ENCODE measurements at places on chromosomes 2 and 18.

DNA sequence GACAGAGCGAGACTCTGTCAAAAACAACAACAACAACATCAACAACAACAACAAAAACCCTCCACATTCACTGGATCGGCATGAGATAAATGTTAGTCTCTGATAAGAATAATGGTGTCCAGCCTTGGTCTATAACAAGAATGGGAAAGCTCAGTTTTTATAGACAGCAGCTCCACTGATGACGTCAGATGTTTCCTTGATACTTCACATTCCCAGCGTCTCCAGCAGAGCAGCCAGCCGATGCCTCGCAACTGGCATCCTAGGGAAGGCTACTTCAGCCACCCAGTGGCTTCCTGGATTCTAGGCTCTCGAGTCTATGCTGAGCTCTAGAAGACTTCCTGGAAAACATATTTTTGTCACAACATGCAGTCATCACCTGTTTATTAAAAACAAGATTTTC lies 271.4 kb upstream of the SMIM21 start:
- no peak for DNase-seq

GRCh38 chr2:149307014-149307413 lies 23.4 kb upstream of the LYPD6 start:
- DNase-seq: no peak

DNA sequence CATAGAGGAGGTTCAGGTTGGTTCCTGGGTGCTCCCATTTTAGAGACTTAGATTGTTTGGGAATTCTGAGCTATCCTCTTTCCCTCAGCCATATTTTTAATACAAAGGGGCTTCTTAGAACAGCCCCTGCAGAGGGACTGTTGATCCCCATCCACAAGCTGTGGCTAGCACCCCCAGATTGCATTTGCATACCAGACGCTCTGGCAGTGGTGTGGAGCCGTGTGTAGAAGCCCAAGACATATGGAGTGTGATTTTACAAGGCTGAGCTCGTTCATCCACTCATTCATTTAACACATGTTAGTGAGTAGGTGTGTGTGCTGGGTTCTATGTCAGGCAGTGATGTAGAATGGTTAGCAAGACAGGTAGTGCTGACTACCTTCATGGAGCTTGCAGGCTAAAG lies 166.7 kb upstream of the BOD1L2 start:
- DNase-seq: no peak

DNA sequence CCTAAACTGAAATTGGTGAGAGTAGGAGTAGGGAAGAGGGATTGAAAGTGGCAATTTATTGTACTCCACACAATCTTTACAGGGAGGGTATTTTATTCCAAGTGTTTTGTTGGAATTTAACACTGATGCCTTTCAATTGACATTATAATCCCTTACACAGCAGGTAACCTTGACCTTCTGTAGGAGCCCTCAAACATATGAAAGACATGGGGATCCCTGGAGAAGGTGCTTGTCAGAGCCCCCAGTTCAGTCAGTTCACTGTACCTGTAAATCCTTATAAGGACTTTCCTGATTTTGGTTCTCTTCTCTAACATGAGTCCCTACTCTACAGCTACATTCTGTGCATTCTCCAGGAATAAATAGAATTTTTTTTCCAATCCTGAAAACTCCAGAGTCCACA lies 384.9 kb upstream of the NRP2 start:
- DNase-seq: no peak

DNA sequence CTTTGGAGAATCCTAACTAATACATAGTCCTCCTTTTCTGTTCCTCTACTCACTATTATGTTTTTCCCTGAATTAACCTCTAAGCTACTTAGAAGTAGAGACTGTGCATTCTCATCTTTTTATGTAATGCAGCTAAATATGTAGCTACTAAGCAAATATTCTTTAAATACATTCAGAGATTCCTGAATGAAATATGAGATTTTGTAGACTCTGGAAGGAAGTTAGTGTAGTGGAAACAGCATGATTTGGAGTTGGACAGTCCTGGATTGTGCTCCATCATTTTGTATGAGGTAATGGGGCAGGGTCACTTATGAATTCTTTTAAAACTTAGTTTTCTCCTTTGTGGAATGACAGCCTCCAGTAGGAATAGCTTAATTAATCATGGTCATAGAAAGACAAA lies 24.7 kb upstream of the NT5C1B start:
- no peak for DNase-seq

DNA sequence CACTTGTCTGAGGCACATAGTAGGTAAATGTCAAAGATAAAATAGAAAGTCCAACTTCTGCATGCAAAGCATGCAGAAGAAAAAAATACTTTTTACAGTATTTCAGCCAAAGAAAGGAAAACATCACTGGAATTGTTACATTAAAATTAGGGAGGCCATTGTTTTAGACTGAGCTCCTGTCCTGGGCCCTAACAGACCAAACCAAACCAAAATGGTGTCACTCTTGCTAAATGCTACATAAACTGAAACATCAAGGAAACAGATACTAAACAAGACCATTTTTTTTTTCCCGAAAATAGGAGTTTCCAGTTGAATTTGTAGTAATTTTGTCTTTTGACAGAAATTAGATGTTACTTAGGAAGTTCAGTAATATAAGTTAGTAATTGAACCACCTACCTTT lies 508.8 kb downstream of the DSC3 start:
- DNase-seq: no peak

DNA sequence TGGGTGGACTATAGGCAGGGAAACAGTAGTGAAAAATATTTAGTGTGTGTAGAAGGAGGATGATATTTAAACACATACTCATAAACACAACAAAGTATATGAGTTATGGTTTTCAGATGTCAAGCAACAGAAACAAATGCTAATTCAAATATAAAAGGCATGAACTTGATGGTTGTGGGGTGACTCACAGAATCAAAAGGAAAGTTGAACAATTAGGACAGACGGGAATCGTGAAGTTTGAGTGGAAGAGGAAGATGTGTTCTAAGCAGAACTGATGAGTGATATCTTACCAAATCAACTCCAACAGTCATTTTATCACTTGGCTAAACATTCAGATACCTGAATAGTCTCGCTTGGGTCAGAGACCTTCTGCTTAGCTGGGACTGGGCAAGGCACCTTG lies 53.6 kb upstream of the ITGA6 start:
- DNase-seq: no peak

- no peak for DNase-seq
Measured at GRCh38 chr2:139805441-139805840, 1025.3 kb upstream of the NXPH2 start.

DNA sequence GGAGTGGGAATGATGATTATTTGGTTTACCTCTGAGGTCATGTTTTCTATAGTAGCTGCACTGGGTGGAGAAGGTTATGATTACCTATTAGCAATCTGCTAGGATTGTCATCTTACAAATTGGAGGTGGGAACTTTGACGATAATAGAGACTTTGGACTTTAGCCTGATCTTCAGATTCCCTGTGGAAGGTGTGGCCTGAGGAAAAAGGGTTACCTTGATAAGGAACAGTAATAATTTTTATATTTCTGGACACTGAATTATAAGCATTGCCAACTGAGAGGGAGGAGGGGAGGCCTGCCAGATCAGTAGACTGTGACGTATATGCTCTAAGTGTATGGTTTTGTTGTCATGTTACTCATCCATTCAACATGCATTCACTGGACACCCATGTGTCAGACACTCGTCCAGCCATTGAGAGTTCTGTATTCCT lies 183.4 kb upstream of the FOSL2 start:
- DNase-seq: no peak

DNA sequence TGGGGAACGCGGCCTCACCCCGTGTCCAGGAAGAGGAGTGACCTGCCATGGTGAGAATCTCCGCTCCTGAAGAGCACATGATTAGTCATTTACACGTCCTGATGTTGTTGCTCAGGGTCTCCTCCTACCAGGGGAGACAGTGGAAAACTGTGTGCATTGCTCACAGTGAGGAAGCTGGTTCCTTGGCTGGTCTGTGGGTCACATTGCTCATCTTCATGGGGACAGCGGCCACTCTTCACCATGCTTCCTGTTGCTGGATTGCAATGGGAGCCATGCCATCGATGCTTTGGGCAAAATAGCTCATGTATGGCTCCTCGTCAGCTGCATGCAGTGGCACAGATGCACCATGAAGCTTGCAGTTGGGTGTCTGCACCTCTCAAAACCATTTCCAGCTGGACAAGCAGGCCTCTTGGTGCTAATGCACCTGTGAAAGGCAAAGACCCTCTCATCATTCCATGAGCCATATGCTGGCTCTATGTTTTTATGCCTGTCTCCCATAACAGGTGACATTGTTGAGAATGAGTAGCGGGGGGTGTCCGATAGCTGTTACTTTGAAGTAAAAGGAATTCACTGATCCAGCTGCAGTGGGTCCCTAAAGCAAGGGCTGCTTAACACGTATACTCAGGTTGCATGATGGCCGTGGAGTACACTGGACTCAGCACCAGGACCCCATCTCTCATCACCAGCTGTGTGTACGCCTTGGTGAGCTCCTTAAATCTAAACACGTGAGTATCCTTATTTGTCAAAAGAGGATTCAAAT lies 135.0 kb upstream of the ALKAL2 start:
- no peak for DNase-seq

DNA sequence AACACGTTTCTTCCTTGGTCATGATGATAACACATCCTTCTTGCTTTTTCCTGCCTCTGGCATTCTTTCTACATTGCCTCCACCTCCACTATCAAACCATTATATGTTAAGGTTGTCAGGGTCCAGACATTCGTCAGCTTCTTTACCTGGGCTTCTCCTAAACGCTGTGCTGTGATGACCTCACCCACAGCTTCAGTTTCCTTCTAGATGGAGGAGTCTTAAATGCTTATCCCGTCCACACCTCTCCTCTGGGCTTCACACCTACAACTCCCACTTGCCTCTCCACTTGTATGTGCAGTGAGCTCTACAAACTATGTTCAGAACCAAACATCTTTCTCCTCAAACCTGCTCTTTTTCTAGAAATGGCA lies 666 bp upstream of the STAT1 start:
- no peak for DNase-seq

DNA sequence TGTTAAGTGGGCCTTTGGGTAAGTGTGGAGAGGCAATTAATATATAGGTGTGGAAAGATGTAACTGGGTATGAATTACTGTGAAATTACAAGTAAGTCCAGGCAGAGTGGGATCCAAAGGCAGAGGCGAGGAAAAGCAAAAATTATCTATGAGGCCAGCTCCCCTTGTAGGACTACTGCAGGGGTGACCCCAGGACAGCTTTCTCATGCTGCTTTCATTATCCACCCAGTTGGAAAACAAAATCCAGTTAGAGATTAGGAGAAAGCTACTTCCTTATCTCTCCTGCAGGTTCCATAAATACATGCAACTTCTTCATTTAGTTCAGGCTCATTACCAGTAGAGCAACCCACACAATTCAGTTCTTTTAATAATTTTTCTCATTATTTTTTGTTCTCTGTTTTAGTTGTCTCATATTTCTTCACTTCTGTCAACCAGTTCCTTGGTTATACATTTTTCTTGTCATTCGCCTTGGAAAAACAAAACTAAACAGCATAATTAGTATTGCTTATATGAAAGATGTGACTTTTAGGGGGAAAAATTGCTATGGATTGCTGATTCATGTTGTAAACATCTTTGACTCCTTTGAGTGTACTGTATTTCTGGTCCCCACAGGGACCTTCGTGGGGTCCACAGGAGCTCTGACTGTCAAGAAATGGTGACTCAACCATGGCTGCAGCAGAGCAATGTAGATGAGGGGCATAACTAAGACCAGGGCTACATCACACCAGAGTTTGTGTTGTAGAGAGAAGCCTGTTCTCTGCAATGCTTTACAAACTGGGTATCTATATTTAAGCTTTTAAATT lies 110.4 kb upstream of the PARD3B start:
- no peak for DNase-seq

GRCh38 chr18:43760010-43760409 lies 482.7 kb upstream of the SYT4 start:
- no peak for DNase-seq

GRCh38 chr2:60119778-60120177 lies 433.7 kb downstream of the BCL11A start:
- DNase-seq: no peak

DNA sequence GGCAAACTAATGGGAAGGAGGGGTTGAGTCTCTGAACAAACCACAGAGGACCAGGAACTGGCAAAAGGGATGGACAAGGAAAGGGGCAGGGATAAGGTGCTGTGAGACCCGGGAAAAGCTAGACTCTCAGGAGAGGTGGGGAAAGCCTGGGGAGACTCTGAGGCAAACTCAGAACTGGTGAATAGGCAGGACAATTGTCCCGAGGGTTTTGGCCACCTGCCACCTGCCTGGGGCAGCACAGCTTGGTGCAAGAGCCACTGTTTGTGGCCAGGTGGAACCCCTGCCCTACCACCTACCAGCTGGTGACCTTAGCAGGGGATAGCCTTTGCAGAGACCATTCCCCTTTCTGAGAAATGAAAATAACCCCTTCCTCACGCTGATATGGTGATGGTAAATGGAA lies 129.4 kb upstream of the ASB18 start:
- DNase-seq: no peak

- no peak for DNase-seq
Measured at GRCh38 chr2:236605345-236605734, 35.7 kb downstream of the ACKR3 start.

DNA sequence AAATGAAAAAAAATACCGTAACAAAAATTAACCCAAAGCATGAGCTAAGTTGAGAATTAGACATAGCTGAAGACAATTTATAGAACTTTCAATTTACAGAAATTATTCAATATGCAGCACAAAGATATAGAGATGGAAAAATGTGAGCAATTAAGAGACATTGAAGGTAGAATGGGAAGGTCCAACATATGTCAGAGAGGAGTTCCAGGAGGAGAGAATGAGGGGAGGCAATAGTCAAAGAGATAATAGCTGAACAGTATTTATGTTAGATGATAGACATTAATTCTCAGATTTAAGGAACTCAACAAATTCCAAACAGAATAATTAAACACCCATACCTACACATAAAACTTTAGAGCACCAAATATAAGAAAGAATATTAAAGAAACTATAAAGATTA lies 103.0 kb upstream of the MSTN start:
- no peak for DNase-seq

GRCh38 chr2:191321861-191322662 lies 76.9 kb downstream of the MYO1B start:
- no peak for DNase-seq

DNA sequence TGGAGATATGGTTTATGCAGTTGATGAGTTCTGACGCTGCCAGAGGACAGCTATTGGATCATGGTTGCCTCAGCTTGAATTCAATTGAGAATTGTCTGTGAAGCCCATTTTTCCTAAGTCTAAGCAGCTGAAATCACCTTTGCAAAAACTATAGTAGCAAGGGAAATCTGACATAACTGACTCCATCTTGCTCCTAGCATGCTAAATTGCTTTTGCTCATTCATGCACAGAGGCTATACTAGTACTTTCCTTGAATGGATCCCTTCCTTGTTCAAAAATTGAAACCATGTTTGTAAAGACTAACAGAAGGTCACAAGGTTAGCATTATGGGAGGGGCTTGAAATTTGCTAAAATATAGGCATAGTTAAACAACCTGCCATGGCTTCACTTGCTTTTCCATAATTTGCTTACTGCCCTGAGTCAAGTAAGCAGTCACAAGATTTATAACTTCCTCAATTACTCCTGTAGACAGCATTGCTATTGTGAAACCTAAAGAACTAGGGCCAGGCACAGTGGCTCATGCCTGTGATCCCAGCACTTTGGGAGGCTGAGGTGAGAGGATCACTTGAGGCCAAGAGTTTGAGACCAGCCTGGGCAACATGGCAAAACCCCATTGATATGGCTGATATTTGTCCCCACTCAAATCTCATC lies 41.2 kb downstream of the CHRNA1 start:
- no peak for DNase-seq

Measured in AG04450 (cell line).